Dermis blood vessel endothelial cell (primary cell): ENCODE measurements at places on chromosomes 3 and 15.

DNA sequence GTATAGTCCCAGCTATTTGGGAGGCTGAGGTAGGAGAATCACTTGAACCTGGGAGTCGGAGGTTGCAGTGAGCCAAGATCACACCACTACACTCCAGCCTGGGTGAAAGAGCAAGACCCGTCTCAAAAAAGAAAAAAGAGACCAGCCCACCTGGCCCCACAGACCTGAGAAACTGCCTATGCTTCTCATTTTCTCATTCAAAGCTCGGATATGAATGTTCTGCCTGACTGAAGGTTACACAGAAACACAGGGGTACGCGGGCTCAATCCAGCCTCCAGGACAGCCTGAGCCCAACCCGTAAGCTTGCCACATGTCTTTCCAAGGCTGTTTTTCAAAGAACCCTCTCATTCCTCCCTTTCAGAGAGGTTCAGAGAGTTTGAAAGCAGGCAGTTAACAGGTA is 9.7 kb upstream of the LRRC15 start:
- no peak for DNase-seq

DNA sequence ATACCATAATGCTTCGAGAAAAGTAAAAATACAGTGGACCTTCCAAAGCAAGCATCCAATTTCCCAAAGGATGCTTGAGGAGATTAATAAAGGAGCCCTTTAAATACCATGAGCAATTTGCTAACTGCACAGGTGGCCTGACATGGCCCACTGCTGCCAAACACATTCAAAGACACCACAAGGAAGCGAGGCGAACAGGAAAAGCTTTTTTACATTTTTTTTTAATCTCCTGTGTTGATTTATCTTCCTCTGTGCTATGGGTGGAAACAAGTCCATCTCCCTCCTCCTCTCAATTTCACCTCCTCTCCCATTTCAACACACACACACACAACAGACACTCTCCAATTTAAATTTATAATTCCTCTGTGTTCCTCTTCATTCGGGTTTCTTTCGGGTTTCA is 243.4 kb downstream of the IGSF11 start:
- no peak for DNase-seq

GRCh38 chr15:90680371-90680935 is 36.7 kb upstream of the BLM start:
- DNase-seq = no peak

- no peak for DNase-seq
Observed at GRCh38 chr15:70343961-70344621, 246.4 kb upstream of the TLE3 start.

DNA sequence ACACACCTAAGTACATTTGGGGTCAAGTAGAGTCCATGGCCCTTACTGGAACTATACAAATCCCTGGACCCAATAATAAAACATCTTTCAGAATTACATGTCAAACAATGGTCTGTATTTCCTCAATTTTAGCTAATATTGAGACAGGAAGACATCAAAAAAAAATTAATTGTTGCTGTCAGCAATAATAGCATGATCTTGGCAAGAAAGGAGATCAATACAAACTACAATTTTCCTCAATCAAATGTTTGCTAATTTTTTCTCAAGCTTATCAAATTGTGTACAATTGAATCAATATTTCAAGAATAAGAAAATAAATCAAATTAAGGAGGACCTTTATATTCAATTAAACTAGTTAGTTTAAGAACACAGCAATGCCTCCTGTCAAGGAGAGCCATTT is 62.6 kb downstream of the FSIP1 start:
- no peak for DNase-seq

- DNase-seq = no peak
Observed at GRCh38 chr15:90650956-90651689, 66.0 kb upstream of the BLM start.

DNA sequence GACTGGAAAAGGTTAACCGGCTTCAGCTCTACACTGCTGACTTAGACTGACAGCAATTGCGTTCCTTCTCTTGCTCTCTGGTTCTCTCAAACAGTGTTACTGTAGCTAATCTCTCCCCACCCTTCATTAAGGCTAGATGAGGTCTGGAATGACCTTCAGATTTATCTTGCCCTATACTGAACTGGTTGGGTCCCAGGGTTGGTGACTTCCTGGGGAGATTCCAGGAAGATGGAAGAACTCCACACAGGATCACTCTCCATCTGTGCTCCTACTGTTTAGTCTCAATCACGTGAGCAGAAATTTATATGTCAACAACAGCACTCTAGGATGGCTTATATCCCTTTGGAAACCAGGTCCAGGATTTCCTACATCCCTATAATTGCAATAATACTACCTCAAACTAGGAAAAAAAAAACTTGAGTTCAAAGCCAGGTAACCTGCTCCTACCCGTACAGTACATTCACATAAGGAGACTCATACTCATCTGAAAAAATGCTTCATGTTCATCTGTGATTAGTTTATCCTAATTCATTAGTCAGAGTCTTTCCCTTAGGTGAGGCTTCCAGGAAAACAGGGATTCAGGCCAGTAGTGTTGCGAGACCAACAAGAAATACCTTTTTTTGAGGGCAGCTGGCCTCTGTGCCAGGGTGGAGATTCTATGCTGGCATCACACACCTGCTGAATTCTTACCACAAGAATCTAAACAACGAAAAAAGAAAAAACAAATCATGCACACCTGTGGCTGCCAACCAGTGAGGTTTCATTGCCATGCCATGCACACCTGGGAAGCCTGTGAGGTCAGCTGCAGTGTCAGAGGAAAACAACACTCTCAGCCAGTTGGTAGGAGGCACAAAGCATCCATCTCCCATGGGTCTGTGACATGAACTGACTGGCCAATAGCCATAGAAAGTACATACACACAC is 297.3 kb downstream of the MECOM start:
- no peak for DNase-seq

DNA sequence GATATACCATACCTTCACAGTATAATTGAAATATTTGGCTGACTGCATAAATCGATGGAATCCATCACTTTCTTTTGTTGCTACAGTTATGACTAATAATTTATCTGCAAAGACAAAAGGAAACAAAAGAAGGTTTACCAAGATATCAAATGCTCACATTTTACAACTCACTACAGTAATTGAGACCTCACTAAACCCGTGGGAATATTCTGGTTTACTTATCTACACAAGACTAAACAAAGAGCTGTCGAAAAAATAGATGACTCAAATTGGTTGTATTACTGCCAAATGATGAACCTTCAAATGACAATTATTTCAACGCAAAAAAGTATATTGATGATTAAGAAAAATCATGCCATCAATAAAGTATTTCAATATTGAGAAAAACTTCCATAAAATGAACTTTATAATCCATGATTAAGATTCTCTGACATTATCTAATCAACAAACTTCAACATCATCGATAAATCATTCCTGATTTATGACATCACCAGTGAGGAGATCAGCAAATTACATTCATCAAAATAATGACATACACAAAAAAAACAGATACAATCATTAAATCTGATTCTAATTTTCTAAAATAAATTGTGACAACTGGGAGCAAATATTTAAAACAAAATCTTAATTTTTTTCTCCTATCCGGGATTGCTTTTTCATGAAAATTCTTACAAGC is 36.7 kb downstream of the PLOD2 start:
- DNase-seq = no peak

DNA sequence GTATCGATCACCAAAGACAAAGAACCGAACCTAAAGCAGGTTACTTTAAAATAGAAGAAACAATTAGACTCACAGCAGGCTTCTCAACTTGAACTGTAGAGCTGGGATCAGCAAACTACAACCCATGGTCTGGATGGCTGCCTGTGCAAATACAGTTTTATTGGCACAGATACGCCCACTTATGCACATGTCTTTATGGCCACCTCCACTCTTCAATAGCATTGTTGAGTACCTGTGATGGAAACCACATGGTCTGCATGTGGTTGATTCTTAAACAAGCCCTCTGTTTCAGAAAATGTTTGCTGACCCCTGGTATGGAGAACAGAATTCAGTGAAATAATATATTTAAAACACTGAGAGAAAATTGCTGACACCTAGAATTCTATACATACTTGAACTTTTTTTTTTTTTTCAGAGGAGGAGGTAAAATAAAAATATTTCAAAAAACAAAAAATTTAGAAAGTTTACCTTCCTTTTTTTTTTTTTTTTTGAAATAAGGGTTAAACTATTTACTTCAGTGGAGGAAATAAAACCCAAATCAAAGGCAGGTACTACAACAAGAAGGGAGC is 263.8 kb upstream of the ATP10A start:
- DNase-seq = no peak

GRCh38 chr15:82910721-82911120 is 41.8 kb downstream of the HOMER2 start:
- DNase-seq = no peak

DNA sequence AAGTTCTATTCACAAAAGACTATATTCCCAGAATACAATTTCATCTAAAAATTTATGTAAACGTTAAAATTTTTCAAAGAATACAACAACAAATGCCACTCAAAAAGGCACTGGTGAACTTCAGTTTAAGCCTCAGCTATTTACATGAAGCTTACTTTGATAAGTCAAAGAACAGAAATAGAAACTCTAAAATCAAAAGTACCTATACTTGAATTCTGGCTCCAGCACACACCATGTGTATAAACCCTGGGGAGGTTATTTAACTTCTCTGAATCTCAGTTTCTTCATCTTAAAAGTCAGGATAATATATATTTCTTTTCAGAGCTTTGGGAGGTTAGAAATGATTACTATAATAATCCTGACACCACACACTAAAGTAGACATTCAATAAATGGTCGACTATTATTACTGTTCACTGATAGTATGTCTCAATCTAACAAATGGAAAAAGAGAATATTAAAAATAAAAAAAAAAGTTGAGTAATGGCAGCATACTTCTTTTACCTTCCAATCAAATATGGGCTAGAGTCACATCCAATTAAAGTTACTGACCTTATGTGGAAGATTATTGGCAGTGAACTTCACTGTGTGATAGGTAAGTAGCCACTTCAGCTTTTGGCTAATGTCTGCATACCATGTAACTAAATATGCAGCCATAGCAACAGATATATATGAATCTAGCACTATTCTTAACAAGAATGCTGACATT is 248.4 kb downstream of the ISL2 start:
- no peak for DNase-seq

GRCh38 chr15:73571346-73571745 is 61.8 kb downstream of the NPTN start:
- no peak for DNase-seq

- no peak for DNase-seq
Observed at GRCh38 chr3:61029194-61029593, 222.1 kb downstream of the FHIT start.

GRCh38 chr15:66619152-66619903 is 53.5 kb upstream of the LCTL start:
- peak; percentile 86 for DNase-seq

DNA sequence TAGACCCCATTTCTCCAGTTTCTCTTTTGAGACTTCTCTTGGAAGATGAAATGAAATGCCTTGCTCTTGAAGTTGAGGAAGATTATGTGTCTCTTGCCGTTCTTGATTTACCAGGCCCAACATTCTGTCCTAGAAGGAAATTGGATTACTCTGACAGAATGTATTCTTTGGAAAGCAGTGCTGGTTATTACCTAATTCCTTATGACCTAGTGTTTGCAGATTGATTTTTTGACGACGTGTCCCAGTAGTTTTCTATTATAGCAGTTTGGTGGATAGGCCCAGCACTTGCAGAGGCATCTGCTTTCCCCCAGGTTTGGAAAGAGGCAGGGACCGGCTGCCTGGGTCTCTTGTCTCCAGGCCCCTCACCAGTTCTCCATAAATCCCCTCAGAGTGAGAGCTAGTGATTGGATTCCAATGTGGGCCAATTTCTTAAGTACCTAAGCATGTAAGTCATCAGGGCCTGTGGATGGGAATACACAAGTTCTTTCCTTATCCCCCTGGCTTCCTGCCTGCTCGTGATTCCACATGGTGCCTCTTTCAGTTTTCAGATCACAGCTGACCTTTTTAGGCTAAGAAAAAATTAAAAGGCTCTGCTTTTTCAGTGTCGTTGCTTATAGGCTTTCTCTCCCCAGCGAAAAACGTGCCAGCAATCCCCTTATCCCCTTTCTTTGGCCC is 50.2 kb downstream of the EPHB3 start:
- DNase-seq = no peak

DNA sequence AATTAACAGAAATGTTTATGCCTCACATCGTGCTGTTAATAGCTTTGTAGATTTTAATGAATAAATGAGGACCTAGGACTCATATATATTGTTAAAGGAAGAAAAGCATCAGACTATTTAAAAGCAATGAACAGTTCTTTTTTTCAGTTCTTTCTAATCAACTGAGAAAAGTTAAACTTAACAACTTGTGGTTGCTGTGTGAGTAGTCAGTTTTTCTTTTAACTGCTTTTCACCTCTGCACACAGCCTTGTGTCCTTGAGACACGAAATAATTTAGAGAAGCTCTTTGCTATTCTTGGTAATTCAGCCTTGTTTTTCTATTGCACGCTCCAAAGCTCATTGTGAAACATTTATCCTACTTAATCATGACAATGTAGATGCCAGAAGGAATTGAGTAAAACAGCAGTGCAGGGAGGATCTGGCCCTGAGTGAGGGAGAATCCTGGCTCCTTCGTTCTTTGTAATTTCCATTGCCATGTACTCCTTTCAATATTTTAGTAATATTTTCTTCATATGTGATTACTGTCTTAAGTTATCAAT is 499.0 kb downstream of the PYDC2 start:
- DNase-seq = no peak

DNA sequence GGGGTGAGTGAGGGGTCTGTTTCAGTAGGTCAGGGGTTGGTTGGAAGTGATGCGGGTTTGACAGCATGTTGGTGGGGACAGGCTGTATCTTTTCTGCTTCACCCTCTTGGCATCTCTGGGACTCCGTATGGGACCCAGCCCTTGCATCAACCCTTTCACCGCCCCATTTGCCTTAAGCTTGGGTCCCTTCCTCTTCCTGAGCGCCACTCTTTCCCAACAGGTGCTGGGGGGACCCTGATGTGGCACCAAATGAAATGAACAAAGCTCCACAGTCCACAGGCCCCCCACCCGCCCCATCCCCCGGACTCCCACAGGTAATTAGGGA is 1.1 kb downstream of the EIF4G1 start:
- DNase-seq = no peak

DNA sequence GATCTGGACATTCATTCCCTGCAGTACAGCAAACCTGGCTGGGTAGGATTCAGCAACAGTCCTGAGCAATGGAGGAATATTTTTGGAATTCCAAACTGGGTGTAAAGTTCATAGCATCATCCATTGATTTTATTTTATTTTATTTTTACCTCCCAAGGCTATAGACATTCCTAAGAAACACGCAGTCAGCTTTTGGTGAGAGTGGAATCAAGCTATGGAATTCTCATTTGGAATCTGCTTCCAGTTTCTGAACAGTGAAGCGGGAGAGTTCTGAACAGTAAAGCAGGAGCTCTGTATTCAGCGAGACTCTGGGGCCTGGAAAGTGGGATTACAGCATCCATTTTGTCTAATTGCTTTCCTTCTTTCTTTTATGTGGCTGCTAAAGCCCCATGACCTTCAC is 1.4 kb upstream of the PDZRN3 start:
- no peak for DNase-seq
